ENCODE measurements at places on chromosomes 6 and 20.

DNA sequence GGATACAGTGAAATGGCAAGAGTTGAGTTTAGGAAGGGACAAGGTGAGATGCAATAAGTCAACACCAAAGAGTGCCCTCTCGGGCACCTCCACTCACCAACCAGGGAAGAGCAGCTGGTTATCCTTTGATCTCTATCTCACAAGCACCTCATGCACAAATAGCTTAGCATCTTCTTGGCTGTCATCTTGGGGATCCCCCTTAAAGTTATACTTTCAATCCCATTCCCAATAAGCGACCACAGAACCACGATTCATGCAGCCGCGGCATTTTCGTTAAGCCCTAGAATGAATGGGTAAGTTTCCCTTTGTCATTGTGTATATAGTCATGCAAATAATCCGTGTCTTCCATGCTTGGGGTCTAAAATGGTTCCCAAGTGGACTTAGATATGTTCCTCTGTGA lies 73.5 kb downstream of the ADTRP start:
- no peak for DNase-seq

GRCh38 chr6:153099636-153100035 lies 31.4 kb downstream of the RGS17 start:
- DNase-seq: no peak

- no peak for DNase-seq
Measured at GRCh38 chr20:12372557-12372956, 454.9 kb downstream of the BTBD3 start.

- no peak for DNase-seq
Measured at GRCh38 chr6:137801352-137802114, 65.5 kb upstream of the TNFAIP3 start.

DNA sequence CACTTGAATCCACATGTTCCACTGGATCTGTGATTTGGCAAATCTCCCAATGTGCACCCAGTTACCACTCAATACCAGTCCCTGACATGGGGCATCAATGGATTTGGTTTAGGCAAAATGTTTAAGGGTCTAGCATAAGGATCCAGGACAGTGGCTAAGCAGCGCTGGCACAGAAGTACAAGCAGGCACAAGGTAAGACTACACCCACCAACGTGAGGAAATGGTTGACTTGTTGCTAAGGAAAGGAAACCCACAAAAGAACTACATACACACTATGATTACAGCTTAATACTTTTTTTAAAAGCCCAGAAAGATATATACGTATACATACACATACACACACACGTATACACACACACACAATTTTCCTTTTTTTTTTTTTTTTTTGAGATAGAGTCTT lies 79.0 kb downstream of the DNAAF9 start:
- DNase-seq: no peak

GRCh38 chr20:64108731-64109681 lies 1.6 kb upstream of the NPBWR2 start:
- DNase-seq: no peak

DNA sequence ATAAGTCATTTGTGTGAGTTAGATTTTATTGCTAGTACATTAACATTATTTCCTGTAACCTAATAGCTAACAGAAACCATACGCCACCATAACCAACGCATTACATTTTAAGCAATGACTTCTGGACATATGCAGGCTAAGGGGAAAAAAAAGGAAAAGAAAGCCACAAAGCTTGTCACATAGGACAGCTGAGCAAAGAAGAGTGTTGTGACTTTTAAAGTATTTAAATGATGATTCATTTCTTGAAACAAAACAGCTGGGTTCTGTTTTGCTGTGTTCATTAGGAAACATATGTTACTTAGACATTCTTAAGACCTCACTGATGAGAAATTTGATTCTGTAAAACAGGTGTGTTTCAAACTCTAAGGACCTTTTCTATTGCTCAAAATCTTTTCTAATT lies 171.4 kb downstream of the COL9A1 start:
- no peak for DNase-seq

DNA sequence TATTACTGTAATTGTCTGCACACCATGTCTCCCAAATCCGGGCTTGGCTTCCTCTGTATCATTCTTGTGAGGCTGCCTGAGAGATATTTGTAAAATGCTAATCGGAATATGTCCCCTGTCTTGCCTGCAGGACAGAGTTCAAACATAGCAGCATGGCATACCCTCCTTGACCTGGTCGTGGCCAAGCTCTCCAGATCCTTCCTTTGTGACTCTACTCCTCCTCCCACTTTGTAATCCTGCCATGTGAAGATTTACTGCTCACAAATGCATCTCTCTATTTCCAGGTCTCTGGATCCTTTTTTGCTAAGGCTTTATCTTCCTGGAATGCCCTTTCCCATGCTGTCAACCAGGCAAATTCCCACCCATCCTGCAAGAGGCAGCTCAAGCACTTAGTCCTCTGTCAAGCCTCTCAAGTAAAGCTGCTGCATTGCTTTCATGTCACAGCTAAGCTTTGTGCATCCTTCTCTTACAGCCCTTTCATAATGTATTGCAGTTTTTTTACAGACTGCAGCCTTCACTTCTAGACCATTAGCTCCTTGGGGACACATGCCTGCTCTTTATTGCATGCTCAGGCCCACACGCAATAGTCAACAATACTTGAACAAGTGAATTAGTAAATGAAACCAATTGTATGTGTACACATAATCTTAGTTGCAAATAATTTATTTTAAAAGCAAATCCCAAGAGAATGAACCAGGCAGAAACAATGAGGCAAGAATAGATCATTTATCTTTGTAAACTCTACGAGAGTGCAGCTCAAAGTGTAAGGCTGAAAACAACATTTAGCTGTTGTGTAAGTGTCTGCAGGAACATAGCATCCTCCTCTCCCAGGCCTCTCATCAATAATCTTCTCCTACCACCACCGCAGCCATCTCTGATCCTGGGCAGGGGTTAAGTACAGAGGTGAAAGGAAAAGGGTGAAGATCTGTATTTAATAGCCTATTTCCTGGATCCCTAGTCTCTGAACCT lies 45.8 kb downstream of the HIVEP2 start:
- DNase-seq: no peak

- no peak for DNase-seq
Measured at GRCh38 chr6:6880745-6881437, 226.9 kb upstream of the RREB1 start.

DNA sequence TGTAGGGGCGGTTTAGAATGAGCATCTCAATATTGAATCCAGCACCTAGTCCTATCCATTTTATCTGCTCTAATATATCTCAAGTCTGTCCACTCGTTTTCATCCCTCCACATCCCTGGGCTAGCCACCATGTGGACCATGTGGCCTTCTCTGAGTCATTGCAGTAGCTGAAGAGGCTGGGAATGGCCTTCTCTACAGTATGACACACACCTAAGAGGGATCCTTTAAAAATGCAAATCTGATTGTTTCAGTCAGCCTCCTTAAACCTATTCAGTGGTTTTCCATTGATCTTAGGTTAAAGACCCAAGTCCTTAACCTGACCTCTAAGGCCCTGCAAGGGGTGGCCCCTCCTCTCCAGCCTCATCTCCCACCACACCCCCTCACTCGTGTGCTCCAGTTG lies 9.4 kb downstream of the RING1 start:
- DNase-seq: peak; percentile 23

GRCh38 chr6:42974919-42975505 lies 4.0 kb downstream of the PEX6 start:
- no peak for DNase-seq

GRCh38 chr6:115271434-115271833 lies 789.3 kb downstream of the FRK start:
- DNase-seq: no peak

DNA sequence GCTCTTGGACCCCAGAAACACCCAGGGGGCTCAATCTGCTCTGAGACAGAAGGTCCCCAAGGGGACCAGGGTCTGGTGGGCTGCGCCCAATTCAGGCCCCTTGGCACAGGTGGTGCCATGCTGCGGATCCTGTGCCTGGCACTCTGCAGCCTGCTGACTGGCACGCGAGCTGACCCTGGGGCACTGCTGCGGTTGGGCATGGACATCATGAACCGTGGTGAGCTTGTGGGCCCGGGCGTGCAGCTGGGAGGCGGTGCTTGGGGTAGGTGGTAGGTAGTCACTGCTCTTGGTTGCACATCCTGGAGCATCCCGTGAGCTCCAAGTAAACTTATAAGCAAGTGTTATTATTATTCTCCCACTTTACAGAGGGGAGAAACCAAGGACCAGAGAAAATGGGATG lies at the start of gene BPIFB6:
Gene BPIFB6 (plus strand): TSS at position 118 of the 400 bp plus-strand sequence. CDS start 0 bp downstream, at position 118.
- no peak for DNase-seq

GRCh38 chr6:125020385-125020784 lies 58.1 kb downstream of the RNF217 start:
- no peak for DNase-seq

- DNase-seq: no peak
Measured at GRCh38 chr6:166640342-166641043, 13.4 kb upstream of the RPS6KA2 start.

DNA sequence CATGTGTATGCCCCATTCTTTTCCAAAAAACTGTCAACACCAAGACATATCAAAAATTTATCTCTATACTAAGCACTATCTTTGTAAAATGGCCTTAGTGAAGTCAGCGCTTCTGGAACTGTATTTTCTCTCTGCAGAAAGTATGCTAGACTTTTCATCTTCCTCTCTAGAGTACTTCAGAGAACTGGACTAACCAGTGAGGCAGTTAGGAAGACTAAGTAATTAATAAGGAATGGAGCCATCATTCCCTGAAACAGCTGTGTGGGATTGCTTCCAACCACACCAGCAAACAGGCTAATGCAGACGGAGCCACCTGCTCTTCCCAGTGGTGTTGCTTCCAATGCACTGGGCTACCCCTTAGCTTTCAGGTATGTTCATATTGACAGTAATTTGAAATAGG lies 169.1 kb upstream of the FUT9 start:
- DNase-seq: no peak

DNA sequence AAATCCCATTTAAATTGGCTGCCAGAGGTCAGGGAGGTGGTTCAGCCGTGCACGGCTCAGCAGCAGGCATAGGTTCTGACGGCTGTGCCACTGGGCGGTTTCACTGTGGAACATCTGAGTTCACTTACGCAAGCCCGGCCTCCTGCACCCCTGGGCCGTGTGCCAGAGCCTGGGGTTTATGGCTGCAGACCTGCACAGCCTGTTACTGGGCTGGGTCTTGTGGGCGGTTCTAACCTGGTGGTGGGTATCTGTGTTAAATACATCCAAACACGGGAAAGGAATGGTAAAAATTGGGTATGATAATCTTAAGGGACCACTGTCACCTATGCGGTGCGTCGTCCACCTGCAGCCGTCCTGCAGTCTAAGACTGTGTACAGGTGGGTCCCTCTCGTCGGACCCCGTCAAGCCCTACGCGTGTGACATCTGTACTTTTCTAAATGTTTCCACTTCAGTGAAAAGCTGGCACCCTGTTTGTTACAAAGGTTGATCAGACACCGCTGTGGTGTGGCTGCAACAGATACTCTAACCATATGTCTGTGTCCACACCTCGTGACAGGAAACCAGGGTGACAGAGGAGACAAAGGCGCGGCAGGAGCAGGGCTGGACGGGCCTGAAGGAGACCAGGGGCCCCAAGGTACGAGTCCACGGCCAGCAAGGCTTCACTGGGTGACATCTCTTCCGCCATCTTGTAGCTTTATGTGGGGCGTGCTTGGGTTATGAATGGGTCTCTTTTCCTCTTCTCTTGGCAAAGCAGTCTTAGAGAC lies 21.5 kb downstream of the COL9A3 start:
- DNase-seq: peak; percentile 68

GRCh38 chr6:33061987-33062386 lies 11.5 kb downstream of the HLA-DPA1 start:
- DNase-seq: no peak

DNA sequence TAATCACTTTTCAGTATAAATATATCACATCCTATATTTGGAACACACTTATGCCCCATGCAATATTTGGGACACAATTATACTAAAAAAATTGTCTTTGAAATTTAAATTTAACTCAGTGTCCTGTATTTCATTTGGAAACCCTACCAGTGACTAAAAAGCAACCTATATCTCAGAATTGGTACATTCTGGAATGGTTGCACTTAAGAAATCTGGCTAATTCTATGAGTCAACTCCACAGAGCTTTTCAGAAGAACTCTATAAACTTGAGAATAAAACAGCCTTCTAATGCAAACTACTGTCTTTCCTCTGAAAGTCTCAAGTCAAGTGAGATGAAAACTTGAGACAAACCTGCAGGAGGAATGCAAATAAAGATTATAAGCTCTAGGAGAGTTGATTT lies 320.2 kb downstream of the MAFB start:
- DNase-seq: no peak

DNA sequence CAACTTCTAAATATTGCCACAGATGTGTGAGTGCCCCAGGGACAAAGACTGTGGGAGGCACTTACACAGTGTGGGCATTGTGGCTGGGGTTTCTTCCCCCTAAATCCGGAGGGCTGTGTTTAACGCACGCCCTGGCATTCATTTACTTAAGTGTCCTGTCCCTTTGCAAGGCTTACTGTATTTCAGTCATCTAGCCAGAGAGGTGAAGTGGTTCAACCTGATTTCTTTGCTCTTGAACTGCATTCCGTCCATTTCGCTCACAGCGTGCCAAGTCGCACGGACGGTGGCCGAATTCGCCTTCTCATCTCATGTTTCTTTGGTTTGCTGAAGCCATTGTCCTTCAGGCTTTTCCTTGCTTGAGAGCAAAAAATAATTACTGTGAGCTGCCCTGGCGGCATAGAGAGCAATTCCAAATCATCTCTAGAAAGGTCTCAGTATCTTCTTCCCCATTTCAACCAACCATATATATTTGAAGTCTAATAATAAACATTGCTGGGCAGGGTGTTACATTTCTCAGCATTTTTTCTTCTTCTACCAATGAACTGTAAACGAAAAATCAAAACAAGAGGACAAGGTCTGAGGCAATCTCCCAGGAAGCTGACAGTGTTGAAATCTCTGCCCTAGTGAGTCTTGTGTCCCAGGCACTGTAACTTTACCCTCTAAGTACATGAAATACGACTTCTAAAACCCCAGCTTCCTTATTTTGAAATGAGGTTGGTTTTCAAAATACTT lies 16.9 kb downstream of the SYTL3 start:
- no peak for DNase-seq

DNA sequence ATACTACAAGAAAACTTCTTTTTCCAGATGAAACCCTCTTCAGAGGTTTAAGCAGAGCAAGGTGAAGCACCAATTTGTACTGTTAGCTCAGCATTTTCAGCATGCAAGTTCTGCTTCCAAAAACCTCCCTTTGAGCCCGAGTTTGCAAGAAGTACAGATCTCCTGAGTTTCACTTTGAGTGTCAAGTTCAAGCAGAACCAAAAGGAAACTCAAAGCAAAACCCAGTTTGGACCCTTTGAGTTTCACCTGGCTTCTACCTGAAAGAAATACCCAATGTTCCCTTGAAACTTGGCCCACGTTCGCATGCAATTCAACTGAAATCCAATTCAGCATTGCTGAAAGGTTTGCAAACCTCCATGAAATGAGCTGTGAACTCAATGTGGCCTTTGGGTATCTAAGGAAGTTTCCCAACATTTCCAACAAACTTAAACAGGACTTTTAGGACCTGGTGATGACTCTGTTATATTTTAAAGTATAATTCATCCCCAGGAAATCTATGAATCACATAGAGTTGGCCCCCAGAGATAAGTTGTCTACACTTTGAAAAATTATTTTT lies 62.9 kb upstream of the HBS1L start:
- no peak for DNase-seq

- no peak for DNase-seq
Measured at GRCh38 chr6:28545955-28546354, 20.3 kb downstream of the GPX5 start.
